ENCODE measurements at places on chromosomes 5 and 9. TPM values are rescaled to one million over a fixed set of nuclear protein-coding genes. Genes with fewer than 3 reads are reported as not detected.

The BTNL3 gene
- not detected for total RNA-seq

The IL13 gene
- total RNA-seq = not detected

The WDR38 gene
- not detected for total RNA-seq

The SOWAHA gene
- not detected for total RNA-seq

The MYMK gene
- not detected for total RNA-seq

The IRX1 gene
- total RNA-seq = 24.8 TPM

DNA sequence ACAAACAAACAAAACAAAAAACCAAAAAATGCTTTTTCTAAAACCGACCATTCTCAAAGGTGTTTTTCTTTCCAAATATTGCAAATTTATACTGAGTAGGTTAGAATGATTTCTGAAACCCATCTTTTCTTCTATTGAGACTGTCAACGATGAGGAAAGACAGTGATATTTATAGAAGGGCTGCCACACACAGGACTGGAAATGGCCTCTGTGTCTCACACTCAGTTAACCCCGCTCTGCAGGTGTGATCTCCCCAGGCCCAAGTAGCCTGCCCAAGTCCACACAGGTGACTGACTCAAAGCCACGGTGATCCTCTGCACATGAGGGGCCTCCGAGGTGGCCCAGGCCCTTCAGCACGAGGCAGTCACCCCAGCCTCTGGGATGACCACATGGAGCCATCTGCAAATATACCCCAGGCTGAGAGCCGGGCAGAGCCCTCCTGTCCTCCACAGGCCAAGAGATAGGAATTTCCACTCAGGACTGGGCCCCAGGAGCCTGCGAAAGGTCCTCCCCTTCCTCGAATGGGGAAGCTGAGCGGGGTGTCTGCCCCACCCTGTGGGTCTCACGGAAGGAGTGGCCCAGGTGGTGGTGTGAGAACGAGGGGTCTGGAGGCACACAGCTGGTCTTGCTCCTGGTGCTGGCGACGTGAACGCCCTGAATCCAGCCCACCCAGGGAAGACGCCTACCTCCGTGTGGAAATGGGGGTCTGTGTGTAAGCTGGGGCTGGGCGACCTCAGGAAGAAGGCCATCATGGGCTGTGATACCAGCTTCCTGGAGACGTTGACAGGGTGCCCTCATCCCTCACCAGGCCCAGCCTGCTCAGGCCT, 53.0 kb upstream of the PHYKPL start:
- no peak overlapping the region for H3K4me3 ChIP-seq
- DNase-seq = no peak
- peak overlapping the region; percentile 88 for H3K27ac ChIP-seq
- H3K4me1 ChIP-seq = peaks cover 48% of the 10 kb centered on the region

DNA sequence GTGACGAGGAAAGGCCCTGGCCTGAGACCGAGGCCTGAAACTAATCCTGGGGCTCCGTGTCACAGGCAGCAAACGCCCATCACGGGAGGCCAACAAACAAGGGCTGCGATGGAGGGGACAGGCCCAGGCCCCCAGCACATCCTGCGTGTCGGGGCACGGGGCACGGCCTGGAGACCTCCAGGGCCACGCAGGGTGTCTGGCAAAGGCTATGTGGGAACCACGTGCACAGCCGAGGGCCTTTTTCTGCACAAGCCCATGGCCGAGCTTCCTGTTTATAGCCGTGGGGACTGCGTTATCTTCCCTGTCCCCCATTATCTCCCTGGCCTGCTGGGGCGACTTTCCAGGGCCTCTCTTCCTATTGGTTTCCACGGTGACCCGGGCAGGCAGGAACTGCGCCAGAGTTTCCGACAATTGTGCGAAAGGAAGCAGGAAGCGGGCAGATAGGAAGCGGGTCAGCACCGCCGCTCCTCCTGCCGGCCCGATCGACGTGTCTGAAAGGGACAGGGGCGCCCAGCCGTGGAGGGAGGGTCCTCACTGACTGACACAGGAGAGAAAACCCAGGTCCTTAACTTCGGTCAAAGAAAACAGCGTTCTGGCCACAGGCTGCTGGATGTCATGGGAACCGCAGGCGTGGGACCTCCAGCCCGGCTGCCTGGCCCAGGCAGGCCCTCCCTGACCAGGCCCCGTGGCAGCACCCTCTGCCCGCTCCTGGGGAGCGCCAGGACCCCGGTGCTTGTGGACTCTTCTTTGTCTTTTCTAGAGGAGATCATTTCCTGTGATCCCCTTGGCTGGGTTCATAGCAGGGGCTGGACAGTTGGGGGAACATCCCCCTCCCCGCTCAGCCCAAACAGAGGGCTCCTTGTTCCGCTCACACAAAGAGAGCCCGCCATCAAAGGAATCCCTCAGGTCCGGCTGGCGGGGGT, 29.1 kb upstream of the SEC16A start:
- peaks cover 18% of the 10 kb centered on the region for H3K4me1 ChIP-seq
- H3K4me3 ChIP-seq = peak overlapping the region; percentile 81
- H3K36me3 ChIP-seq = no peaks in the 10 kb centered on the region
- no peaks in the 10 kb centered on the region for H3K27me3 ChIP-seq
- peak overlapping the region; percentile 98 for H3K27ac ChIP-seq
- DNase-seq = peak; percentile 54

DNA sequence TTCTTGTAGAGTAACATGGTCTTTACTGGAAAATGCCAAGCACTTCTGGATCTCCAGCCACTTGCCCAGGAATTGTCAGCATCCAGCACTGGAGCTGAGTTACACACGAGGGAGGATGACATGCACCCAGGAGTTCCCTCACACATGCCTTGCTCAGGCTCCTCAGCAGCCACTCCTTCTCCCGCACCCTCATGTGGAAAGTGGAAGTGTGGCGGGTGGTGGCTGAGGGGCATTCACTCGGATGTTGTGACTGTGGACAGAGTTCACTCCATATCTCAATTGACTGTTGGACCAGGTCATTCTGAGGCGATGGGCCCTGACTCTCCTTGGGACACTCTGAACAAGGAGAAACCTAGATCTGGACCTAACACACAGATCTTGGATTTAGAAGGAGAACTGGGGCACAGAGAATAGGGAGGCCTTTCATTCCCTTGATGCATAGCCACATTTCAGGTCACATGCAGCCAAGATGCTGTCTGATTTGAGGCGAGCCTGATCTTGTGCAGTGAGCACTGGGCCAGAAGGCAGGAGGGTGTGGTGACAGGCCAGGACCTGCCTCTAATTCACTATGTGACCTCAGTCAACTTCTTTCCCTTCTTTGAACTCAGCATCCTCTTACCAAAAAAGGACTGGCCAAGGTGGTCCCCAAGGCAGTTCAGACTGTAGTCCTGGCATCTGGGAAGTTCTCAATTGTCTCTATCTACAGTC, 62.1 kb downstream of the CYSTM1 start:
- H3K4me1 ChIP-seq = peaks cover 17% of the 10 kb centered on the region
- H3K27ac ChIP-seq = no peak overlapping the region
- DNase-seq = no peak
- H3K4me3 ChIP-seq = no peak overlapping the region
- H3K27me3 ChIP-seq = no peaks in the 10 kb centered on the region
- H3K36me3 ChIP-seq = peaks cover 3% of the 10 kb centered on the region

DNA sequence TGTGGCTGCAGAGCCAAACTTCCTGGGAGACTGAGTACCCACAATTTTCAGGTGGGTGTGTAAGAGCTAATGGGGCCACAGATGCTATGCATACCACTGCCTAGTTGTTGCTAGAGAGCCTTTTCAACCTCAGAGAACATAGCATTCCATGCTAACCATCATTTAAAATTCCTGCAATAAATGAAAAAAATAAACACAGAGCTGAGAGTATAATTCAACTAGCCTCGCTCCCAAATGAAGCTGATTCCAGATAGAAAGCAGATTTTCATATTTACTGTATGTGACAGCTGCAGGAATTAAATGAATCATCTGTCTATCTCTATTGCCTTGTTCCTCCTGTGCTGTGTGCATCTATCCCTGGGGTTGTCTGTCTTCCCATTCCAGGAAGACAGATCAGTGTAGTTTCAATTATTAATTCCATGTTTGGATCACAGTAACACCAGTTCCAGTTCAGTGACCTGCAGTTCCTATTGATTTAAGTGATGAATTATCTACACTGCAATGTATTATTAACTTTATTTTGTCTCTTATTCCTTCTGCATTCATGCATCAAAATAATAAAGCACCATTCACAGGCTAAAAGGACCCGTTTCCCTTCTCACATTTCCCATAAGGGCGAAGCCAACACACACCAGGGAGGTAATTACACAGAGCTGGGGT, 324.5 kb downstream of the SLIT3 start:
- no peaks in the 10 kb centered on the region for H3K36me3 ChIP-seq
- DNase-seq = no peak
- peaks cover 3% of the 10 kb centered on the region for H3K27me3 ChIP-seq
- no peak overlapping the region for H3K4me3 ChIP-seq
- no peak overlapping the region for H3K27ac ChIP-seq

DNA sequence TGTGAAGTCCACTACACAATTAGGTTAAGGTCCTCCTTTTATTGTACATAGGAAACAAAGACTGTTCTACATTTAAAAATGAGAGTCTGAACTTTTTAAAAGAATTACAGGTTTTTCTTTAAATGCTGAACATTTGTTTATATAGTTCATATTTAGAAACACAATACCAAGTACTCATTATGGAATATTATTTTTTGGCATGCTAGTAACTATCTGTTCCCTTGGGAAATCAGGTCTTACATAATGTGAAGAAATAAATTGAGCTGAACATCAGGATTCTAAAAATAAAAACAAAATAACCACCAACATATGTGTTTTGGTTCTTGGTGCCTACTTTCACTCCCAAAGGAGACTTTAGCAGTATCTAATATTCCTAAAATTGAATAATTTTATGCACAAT, 230.5 kb upstream of the IZUMO3 start:
- H3K4me3 ChIP-seq = no peak overlapping the region
- DNase-seq = no peak
- no peak overlapping the region for H3K27ac ChIP-seq
- H3K27me3 ChIP-seq = no peaks in the 10 kb centered on the region
- H3K36me3 ChIP-seq = peaks cover 8% of the 10 kb centered on the region

DNA sequence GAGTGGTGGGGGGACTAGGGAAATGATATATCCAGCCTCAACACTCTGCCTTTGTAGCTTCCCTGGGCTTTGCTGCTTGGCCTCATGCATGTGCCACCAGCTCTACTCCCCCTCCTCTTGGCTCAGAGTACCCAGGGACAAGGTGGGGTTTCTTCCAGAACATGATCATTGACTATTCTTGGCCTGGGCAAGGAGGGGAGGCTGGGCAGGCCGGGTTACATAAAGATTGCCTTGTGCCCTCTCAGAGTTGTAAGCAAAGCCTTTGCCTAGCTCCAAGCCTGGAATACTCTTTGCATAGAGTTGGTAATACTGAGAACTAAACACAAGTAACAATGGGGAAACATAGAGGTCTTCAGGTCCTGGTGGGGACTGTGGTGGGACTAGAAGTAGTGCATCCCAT, 11.9 kb downstream of the ADRB2 start:
- H3K4me1 ChIP-seq = peaks cover 6% of the 10 kb centered on the region
- no peaks in the 10 kb centered on the region for H3K27me3 ChIP-seq
- no peak overlapping the region for H3K27ac ChIP-seq
- H3K36me3 ChIP-seq = no peaks in the 10 kb centered on the region
- no peak for DNase-seq
- no peak overlapping the region for H3K4me3 ChIP-seq

DNA sequence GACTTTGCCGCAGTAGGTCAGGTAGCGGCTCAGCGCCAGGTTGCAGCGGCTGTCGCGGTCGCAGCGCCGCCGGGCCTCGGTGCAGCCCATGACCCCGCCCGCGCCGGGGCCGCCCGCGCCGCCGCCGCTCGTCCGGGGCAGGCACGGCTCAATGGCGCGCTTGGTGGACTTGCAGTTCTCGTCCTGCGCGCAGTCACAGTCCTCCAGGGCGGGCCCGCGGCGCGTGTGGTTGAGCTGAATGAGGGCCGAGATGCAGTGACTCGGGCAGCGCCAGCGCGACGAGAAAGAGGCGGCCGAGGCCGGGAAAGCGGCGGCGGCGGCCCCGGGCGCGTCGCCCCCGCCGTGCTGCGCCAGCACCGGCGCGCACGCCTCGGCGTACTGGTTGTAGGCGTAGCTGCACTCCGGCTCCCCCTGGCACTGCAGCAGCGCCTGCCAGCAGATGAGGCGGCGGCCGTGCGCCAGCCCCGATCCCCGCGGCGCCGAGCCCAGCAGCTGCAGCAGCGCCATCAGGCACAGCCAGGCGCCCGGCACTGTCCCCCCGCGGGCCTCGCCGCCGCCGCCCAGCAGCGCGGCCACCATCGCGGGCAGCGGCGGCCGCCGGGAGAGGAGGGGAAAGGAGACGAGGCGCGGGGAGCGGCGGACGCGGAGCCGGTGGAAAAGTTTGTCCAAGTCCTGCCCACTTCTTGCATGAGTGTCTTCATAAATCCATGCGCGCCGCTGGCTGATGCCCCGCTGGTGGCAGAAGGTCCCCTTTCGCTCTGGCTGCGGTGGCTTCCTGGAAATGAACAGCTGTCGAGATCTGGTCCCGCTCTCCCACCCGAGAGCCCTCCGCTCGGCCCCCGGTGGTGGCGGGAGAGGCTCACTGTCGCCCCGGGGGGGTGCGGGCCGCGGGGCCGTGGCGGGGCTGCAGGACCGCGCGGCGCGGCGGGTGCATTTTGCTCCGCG, 833 bp downstream of the GAS1 start:
- peaks cover 57% of the 10 kb centered on the region for H3K4me1 ChIP-seq
- H3K27me3 ChIP-seq = peaks cover 18% of the 10 kb centered on the region
- peak; percentile 48 for DNase-seq
- H3K36me3 ChIP-seq = no peaks in the 10 kb centered on the region
- peak overlapping the region; percentile 77 for H3K27ac ChIP-seq

DNA sequence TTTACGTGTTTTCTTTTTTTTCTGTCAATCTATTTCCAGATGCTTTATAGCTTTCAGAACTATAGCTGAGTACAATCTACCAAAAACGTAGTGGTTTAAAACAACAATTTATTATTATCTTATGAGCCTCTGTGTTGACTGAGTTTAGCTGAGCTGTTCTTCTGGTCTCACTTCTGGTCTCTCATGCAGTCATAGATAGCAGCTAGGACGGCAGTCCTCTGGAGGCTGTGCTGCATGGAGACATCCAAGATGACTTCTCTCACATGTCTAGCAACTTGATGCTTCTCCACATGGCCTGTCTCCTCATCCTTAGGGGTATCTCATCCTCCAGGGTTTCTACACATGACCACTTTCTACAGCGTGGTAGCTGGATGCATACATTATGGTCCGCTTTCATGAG, 22.0 kb upstream of the RAD23B start:
- no peak overlapping the region for H3K4me3 ChIP-seq
- H3K27me3 ChIP-seq = no peaks in the 10 kb centered on the region
- peak overlapping the region; percentile 10 for H3K27ac ChIP-seq
- no peak for DNase-seq
- H3K36me3 ChIP-seq = peaks cover 3% of the 10 kb centered on the region
- H3K4me1 ChIP-seq = peaks cover 16% of the 10 kb centered on the region

DNA sequence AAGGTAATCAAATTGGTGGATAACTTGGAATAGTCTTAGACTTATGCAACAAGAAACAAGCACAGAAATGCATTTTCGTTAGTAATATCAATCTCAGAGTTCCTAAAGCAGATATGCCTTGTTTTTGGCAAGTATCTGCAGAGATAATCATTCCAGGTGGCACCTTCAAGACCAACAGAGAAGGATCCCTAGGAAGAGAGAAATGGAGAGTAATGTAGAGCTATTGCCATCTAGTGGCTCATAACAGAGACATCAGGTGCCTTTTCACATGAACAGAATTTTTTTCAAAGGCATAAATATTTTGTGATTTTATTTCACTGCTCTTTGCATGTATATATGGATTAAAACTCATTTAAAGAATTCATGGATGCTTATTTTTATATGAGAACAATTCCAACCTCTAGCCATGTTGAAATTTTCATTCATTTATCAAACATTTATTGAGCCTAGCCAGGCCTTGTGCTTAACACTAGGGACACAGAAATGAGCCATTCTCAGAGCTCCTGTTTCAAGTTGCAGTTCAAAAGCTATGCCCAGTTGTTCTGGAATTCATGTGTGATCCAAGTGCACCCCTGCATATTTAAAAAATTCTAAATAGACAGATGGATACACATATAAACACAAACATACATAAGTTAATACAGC, 117.5 kb upstream of the OR13F1 start:
- no peaks in the 10 kb centered on the region for H3K36me3 ChIP-seq
- DNase-seq = no peak
- no peak overlapping the region for H3K4me3 ChIP-seq
- peaks cover 27% of the 10 kb centered on the region for H3K27me3 ChIP-seq

All from neural crest cell (in vitro differentiated cells).